ENCODE measurements at places on chromosomes 11 and 22. TPM values are rescaled to one million over a fixed set of nuclear protein-coding genes. Genes with fewer than 3 reads are reported as not detected.

The SYCE3 gene
- not detected for total RNA-seq

The MUC5B gene
- not detected for total RNA-seq

The OR51G2 gene
- not detected for total RNA-seq

The RBFOX2 gene
- total RNA-seq: 50.1 TPM

The OR52I2 gene
- total RNA-seq: not detected

The SLC22A9 gene
- not detected for total RNA-seq

The DRD4 gene
- 0.71 TPM for total RNA-seq

The APOL5 gene
- not detected for total RNA-seq

The ACTN3 gene
- 0.10 TPM for total RNA-seq

The RBX1 gene
- total RNA-seq: 44.8 TPM

The SLCO2B1 gene
- 185 TPM for total RNA-seq

The MFRP gene
- total RNA-seq: not detected

The MS4A15 gene
- not detected for total RNA-seq

Data from mesenteric fat pad (tissue), 1 donor.